ENCODE measurements at places on chromosomes 2 and 18. TPM values are rescaled to one million over a fixed set of nuclear protein-coding genes. Genes with fewer than 3 reads are reported as not detected.
A peak's percentile ranks its signal among the peaks of the same experiment; 100 is the strongest.

DNA sequence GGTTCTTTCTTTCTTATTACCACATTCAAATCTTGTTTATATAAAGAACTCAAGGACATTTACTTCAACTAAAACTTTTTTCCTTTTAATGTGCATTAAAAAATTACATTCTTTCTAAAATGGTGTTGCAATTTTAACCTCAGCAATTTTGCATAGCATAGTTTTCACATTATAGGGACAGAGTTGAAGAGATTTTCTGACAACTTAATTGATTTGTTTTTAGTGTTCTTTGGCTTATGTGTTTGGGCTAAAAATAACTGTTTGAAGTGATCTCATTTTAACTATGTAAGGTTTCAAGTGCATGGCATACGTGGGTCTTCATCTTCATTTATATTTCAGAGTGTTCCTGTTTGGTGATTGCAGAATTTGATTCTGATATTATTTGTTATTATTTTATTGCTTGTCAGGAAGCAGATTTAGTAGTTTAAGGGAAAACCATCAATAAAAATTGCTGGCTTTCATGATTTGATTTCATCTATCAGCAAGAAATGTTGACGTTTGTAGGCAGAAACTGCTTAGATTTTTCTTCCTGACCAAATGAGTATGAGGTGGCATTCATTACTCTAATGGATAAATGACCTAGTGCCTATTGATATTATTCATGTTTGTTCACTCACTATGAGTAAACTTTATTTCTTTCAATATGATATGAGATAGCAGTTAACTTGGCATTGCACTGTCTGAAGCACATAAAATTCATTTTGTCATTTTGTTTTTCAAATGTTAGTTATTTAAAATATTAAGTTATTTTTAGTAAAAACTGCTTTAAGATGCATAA is 398.4 kb downstream of the NUP35 start:
- no peak for DNase-seq

- no peak for DNase-seq
Measured at GRCh38 chr2:84849271-84849952, 31.5 kb downstream of the TRABD2A start.

DNA sequence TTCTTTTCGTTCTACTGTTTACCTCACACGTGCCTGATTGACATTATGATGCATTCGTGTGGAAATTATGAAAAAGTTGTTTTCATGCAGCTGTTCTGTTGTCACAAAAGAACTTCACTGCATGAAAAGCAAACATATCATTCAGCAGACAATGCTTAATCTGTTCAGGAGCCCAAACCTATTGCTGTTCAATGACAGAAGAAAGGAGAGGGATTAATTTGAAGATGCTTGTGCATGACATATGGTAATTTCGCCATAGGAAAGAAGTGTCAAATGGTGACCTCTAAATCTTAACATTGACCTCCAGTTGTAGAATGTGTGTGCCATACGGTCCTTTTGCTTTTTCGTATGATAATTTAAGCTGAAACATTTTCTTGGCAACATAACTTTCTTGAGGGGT is 124.5 kb downstream of the WDR7 start:
- no peak for DNase-seq

- no peak for DNase-seq
Measured at GRCh38 chr18:7681298-7681697, 114.2 kb downstream of the PTPRM start.

DNA sequence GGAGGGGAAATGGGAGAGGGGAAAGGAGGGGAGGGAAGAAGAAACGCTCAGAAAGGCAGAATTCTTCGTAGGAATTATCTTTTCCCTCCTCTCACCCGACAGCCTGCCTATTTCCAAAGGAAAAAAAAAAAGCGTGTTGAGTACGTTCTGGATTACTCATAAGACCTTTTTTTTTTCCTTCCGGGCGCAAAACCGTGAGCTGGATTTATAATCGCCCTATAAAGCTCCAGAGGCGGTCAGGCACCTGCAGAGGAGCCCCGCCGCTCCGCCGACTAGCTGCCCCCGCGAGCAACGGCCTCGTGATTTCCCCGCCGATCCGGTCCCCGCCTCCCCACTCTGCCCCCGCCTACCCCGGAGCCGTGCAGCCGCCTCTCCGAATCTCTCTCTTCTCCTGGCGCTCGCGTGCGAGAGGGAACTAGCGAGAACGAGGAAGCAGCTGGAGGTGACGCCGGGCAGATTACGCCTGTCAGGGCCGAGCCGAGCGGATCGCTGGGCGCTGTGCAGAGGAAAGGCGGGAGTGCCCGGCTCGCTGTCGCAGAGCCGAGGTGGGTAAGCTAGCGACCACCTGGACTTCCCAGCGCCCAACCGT is at the start of gene GAD1:
GAD1 (plus strand) TSS at position 384 of the 589 bp plus-strand sequence. CDS start 1,705 bp downstream, outside the sequence.
- DNase-seq = peak; percentile 32

- DNase-seq = no peak
Measured at GRCh38 chr18:51821610-51822009, 518.4 kb upstream of the DCC start.

GRCh38 chr2:153287109-153287801 is 191.3 kb downstream of the RPRM start:
- DNase-seq = no peak

- no peak for DNase-seq
Measured at GRCh38 chr18:39698436-39698835, 2132.8 kb upstream of the CELF4 start.

GRCh38 chr2:136065907-136066306 is 52.0 kb downstream of the CXCR4 start:
- no peak for DNase-seq

GRCh38 chr2:105488285-105488684 is 89.4 kb upstream of the FHL2 start:
- DNase-seq = peak; percentile 77

DNA sequence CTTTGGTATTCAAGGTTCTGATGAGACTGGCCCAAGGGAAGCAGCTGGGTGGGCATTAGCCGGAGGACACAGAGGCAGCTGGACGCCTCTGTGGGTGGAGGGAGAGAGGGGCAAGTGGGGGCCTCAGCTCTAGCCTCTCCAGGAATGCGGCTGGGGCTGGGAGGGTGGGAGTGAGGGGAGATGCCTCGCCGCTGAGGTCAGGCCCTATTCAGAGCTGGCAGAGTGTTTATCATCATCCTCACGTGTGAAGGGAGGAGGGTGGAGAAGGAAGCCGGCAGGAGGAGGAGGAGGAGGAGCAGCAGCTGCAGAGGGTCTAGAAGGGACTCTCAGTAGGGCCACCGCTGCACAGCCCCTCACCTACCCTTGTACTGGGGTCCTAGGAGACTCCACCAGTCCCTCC is 43.1 kb downstream of the TNS1 start:
- DNase-seq = no peak

DNA sequence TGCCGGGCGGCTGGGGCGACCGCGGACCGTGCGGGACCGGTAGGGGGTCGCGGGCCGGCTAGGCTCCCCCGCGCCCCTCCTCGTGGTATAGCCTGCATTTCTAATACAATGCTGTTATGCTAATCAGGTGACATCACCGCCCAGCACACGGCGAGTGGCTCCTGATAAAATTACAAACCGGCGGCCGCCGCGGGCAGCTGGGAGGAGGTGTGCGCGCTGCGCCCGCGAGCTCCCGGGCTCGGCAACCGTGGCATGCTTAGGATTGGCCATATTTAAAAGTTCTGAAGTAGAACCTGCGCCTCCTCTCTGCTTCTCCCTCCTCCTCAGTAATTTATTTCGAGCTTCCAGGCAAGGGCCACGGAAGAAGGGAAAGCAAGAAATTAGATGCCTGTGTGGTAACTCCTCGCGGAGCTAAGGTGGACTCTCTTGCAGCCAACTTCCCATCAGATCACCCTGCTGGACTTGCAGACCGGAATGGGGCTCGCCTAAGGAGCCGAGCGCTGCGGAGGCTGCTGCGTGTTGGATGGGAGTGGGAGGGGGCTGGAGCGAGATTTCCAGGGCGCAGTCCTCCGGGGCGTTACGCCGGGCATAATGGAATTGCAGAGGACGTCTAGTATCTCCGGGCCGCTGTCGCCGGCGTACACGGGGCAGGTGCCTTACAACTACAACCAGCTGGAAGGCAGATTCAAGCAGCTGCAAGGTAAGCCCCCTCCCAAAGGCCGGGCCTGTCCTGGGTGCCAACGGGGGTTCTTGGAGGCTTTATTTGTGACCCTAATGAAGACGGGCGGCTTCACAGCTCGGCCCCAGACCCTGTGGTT is 102.3 kb downstream of the SPTBN1 start:
- peak; percentile 46 for DNase-seq

- DNase-seq = no peak
Measured at GRCh38 chr18:24924066-24924716, 427.8 kb downstream of the ZNF521 start.

- no peak for DNase-seq
Measured at GRCh38 chr2:147826278-147827087, 18.3 kb upstream of the ACVR2A start.

DNA sequence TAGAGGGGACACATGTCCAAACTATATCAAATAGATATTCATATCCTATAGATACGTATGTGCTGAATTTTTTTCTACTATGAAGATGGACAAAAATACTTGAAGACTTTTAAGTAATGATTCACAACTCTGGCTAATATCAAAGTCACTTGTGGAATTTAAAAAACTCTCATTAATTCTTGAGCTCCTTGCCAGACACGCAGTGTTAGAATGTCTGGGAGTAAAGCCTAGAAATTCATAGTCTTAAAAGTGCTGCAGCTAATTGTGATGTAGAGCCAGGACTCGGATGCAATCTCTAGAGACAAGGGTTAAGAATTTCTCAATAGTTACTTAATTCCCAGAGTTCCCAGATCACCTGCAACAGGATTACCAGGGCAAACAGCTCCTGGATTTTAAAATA is 107.4 kb downstream of the ARL6IP6 start:
- DNase-seq = no peak

DNA sequence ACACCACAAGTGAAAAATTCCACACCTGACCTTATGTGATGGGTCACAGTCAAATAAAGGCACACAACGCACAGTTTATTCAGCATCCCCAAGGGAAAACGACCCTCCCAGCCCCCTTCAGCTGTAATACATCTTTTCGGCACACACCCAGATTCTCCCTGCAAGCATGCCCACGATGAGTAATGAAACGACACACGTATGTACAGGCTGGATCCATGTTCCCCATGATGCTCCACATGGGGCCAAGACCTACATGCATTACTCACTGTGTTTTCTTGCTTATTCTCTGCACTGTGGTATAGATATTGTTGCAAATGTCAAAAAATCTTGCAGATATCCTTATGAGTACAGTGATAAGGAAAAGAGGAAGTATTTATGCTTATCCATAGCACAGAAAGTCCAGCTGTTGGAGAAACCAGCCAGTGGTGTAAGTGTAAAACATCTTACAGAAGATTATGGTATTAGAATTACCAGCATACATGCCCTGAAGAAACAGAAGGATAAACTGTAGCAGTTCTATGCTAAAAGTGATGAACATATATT is 32.5 kb upstream of the SGPP2 start:
- DNase-seq = no peak

- DNase-seq = no peak
Measured at GRCh38 chr18:8307960-8308359, 301.3 kb upstream of the RAB12 start.

DNA sequence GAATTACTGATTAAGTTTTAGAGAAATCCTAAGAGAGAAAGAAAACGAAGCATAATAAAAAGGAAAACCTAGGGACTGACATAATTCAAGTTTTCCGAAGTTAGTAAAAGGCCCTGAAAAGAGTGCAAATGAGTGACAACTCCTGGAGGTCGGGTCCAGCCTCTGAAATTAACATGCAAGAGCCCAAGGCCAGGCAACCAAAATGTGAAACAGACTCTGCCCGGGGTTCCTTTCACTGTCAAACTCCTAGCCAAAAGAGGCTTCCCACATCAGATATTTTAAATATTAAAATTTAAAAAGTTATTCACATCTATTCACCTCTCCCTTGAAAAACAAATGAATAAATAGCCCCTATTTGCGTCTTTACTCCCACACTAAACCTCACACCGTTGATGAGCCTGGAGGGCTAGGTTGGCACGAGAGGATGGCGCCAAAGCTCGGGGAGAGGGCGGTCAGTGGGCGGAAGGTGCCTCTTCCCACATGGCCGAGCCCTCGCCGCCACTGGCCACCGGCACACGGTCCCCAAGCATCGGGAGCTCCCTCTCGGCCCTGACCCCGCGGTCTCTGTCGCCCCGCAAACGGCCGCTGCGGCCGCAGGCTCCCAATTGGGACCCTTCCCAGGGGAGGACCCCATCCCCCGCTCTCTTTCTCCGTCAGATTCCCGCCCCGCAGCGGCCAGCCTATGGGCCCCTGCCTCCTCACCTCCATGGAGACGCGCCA is 630 bp downstream of the PPM1G start:
- DNase-seq = peak; percentile 14

DNA sequence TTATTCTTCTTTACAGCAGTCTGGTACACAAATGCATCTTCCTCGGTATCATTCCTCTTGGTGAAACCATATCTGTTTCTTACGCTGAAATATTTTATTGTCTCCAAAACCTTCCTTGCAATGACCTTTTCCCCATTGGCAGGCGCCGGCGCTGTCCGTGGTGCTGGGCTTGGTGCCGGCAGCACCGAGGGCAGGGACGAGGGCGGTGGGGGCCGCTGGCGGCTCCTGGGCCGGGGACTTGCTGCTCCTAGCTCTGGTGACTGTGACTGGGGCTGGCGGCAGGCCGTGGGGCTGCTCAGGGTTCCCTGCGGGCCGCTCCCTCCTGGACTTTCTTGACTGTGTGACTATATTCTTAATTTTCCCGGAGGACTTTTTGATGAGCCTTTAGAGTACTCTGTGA is 72.5 kb downstream of the GPR39 start:
- DNase-seq = peak; percentile 21

GRCh38 chr2:174762464-174762863 is 1.8 kb downstream of the CHRNA1 start:
- no peak for DNase-seq

- no peak for DNase-seq
Measured at GRCh38 chr2:31236433-31237205, 2.7 kb downstream of the EHD3 start.

GRCh38 chr2:119545754-119546446 is 1.7 kb downstream of the CFAP221 start:
- no peak for DNase-seq

DNA sequence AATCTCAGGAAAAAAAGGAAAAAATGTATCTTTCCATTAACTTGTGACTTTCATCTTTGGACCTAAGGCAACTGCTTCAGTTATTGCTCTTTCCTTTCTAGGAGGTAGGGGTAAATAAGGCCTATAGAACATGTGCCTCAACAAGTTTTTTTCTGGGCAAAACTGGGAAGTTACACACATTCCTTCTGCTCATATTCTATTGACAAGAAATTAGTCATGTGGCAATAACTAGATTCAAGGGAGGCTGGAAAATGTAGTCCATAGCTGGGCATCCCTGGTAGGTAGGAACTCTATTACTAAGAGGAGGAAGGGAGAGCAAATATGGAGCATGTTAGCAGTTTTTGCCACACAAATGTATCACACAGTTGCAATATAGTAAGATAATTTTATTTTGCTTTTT is 37.7 kb upstream of the NEMP2 start:
- DNase-seq = no peak

The ANO7 gene
- total RNA-seq = 1.8 TPM

The POTEJ gene
- not detected for total RNA-seq

The TTC32 gene
- total RNA-seq = 3.4 TPM

The MYO7B gene
- 0.46 TPM for total RNA-seq

The GKN2 gene
- total RNA-seq = not detected

The CHCHD5 gene
- total RNA-seq = 27.8 TPM
